CD4-positive, alpha-beta T cell treated with Interleukin-17A for 4 hours (primary cell): ENCODE measurements at places on chromosomes 7 and 10.
A peak's percentile ranks its signal among the peaks of the same experiment; 100 is the strongest.

DNA sequence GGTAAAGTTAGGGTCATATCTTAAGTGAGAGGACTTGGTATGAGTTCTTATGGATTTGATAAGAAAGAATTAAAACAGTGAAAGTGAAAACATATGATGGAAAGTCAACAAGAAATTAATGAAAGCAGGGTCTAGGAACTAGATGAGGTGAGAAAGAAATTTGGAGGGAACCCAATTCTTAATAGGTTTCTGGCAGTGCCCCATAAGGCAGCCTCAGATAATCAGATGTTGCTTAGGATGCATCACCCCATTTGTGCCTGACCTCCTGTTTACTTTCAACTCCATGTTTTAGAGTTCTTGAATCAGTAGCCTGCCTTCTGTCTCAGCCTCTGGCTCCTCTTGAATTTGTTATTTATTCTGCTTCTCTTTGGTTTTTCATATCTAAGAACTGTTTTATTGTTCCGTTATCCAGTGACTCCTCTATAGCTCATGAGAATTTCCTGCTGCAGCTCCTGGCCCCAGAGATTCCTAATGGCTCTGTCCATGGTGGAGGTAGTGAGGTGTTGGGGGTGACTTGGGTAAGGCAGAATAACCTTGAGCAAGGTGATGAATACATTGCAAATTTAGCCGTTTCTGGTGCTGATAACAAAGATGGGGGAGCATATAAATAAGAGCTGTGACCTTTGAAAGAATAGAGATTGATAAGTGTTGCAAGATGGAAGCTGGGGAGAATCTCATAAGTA is 17.6 kb downstream of the ITGB8 start:
- DNase-seq: no peak

GRCh38 chr10:60717852-60718251 is 60.4 kb upstream of the CDK1 start:
- DNase-seq: no peak

DNA sequence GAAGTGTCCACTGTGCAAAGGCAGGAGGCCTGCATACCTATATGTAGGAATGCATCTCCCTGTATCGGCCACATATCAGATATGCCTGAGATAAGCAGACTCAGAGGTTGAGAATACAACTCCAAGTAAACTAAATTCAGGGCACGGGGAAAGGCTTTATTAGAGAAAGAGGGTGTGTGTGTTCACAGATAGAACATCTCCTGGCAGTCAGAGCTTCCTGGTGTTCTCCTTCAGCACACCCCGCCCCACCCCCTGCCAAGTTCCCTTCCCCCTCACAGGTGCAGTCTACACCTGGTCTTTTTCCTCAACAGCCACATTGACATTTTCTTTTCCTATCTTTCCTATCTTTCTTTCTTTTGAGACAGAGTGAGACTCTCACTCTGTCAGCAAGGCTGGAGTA is 17.1 kb downstream of the GBX1 start:
- no peak for DNase-seq

DNA sequence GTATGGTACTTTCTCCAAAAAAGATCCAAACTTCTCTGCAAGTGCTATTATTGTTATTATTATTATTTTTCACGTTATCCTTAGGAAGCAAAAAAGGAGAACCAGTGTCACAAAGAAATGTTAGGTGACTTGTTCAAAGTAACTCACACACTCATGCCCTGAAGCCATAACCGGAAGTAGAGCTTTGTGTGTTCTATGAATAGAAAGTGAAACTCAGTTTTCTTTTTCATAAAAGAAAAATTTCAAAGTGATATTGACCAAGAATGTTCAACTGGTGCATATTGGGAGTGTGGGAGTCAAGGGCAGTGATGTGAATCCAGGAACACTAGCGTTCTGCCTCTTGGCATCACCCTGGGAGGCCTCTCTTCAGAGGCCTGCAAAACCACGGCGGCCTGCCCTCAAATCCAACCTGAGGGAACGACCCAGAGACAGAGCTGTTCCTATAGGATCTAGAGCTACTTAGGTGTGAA is 106.1 kb downstream of the PRKCQ start:
- DNase-seq: peak; percentile 45

DNA sequence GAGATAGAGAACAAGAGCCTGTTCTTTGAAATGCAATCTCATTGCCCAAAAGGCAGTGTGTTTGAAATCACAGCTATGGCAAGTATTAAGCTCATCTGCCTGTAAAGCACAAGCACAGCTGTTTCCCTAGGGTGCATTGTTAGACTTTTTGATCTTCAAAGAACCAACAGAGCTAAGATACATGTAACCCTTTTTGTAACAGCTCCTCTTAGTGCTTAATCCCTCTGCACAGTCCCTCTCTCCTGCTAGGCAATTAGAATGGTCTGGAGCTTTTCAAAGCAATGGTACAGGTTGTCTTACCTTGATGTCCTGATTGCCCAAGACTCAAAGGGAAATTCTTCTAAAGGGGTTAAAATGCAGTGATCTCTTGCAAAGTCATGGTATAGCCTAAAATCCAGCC is 249.6 kb upstream of the CHRM2 start:
- DNase-seq: no peak

DNA sequence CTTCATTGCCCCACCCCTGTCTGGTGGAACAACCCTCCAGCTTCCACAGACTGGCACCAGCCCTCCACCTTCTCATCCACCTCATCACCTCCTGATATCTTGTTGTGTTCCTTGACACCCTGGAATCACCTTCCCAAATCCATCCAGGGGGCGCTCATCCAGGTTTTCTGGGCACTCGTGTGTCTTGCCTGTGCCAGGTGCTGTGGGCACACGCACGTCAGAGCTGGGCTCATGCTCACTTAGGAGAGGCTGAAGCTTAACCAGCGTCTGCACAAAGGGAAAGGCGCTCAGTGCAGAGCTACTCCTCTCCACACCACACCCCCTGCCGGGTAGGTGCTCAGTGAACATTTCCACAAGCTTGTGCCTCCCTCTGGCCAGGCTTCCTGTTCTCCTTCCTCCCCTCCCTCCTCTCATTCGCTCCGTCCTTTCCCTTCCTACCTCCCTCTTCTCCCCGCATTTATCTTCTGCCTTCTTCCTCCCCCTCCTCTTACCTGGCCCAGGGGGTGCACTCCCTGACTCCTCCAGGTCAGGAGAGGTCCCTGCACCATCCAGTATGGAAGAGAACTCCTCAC is 4.8 kb downstream of the ADCYAP1R1 start:
- no peak for DNase-seq

DNA sequence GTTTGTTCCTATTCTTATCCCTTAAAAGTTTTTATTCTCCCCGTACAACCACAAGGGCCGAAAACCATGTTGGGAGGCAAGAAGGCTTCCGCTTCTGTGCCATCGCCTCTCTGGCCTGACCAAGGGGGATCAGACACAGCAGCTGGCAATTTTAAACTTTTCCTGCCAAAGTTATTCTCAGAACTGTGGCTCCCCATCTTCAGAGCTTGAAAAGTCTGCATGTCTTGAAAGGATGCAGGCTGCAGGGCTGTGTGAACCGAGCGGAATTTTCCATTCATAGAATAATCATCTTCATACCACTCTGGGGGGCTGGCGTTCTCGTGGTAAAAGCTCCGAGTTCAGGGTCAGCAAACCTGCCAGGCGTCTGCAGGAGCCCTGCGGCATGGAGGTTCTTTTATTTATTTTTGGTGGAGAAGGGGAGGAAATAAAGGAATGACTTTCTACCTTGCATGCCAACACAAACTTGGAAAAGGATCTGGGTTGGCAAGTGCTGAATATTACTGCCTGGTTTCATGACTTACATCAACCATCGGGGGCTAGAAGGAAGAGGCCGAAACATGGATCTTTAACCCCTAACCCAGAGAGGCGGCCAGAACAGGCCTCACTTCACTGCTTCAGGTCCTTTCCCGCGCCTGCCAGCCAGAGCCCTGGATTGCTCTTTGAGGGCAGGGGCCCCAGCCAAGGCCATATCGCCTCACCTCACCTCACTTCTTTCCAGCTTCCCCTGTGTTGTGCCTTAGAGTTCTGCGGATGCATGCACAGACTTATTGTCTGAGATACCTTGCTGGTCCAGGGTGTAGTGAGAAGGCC is 3.0 kb upstream of the NANOS1 start:
- DNase-seq: no peak

DNA sequence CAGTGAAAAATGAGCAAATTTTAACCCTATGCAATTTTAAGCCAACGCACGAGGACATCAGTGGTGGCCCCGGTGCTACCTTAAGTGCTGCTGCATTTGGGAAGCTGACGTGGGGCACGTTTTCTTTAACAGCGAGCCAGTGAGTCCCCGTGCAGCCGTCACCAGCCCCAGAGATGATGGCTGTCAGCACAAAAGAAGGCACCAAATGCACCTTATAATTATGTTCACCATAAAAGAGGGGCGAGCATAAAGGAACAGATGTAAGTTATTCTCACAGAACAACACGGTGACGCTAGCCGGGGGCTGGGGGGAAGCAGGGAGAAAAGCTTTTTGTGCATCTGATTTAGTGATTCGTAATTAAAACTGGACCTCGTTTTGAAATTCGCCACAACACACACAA is 260.1 kb downstream of the DNAJB6 start:
- no peak for DNase-seq
